ENCODE measurements at places on chromosomes 7 and 10.

GRCh38 chr10:61781969-61782403 lies 119.3 kb downstream of the CABCOCO1 start:
- DNase-seq = no peak

DNA sequence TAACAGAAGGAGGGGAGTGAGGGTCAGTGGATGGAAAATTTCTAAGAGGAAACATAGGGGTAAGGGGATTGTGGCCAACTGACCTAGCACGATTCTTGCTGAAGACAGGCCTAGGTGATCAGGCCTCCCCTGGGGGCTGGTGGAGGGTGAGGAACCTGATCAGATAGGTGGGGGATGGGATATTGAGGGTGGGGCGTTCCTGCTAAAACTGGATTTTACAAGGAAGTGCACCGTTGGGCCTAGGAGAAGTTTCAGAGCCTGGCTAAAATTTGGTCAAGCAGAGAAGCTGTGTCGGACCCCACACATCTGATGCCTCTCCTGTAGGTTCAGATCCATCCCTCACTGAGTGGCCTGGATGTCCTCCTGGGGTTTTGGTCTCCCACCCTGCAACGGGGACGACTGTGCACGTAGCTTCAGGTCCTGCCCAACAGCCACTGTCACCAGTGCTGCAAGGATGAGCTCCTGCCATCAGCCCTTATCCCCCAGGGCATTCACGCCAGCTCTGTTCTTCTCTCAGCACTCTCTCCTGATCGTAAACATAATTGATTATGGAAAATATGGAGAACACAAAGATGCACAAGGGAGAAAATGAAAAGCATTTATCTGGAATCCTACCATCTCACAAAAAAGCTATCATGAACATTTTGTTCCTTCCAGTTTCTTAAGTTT lies 89.9 kb downstream of the ADCY1 start:
- no peak for DNase-seq

GRCh38 chr7:15554081-15554480 lies 7.7 kb downstream of the AGMO start:
- peak; percentile 43 for DNase-seq

DNA sequence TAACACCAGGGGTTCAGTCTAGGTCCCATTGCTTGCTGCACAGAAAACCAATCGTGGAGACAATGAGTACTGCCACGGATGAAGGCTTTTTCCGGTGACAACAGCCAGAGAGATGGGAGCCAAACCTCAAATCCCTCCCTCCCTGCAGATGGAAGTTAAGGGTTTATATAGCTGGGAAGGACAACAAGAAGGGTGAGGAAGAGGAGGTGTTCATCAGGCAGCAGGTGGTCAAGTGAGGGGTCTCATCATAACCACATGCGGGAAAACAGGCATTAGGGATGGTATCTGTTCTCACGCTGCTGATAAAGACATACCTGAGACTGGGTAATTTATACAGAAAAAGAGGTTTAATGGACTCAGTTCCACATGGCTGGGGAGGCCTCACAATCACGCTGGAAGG lies 91.3 kb downstream of the MKX start:
- DNase-seq = no peak

GRCh38 chr7:15557686-15558085 lies 4.1 kb downstream of the AGMO start:
- DNase-seq = no peak

DNA sequence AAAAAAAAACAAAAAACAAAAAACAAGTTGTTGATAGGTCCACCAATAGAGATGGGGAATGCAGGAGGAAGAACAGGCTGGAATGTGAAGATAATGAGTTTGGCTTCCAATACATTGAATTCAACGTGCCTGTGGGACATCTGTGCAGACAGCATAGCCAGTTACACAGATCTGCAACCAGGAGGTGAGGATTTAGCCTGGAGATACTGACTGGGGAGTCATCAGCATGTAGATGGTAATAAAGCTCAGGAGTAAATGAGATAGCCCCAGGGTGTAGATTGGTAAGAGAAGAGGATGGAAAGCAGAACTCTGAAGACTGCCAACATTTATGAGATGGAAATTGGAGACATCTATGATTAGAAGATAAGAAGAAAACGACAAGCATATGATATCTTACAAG lies 4.7 kb upstream of the TRIM8 start:
- DNase-seq = no peak

GRCh38 chr10:33244354-33244967 lies 90.0 kb downstream of the NRP1 start:
- no peak for DNase-seq
